ENCODE measurements at places on chromosomes 7 and 10. TPM values are rescaled to one million over a fixed set of nuclear protein-coding genes. Genes with fewer than 3 reads are reported as not detected.

Gene LLCFC1
- total RNA-seq = not detected

Gene HOXA4
- total RNA-seq = 0.74 TPM

Gene STYXL1
- total RNA-seq = 31.1 TPM

Gene KNDC1
- total RNA-seq = not detected

Gene GOT1
- total RNA-seq = 29.6 TPM

Gene RELN
- 7.9 TPM for total RNA-seq

Gene TMEM26
- 0.14 TPM for total RNA-seq

Gene RFC2
- 32.7 TPM for total RNA-seq

Gene NEUROG3
- not detected for total RNA-seq

DNA sequence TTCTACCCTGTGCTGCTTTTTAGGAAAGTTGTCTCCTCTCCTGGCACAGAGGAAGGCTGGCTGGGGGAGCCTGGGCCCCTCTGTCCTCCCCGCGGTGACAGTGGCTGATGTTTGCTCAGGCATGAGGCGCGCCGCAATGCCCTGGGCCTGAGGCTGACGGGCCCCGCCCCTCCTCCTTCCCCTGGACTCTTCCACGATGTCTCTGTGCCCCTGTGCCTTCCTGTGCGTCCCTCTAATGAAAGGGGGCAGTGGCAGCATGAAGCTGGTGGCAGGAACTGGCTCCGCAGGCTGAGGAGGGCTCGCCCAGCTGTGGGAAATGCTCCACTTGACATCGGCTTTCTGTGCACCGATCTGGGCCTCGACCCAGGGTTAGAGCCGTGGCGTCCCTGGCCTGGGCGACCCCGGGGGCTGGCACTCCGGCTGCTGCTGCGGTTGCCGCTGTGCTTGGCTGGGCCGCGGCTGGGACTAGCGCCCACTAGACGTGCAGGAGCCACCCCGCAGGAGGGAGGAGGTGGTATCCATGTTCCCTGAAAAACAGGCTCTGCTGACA lies 67.9 kb downstream of the ZNF680 start:
- DNase-seq = no peak

GRCh38 chr7:151843181-151843580 lies 33.7 kb downstream of the PRKAG2 start:
- DNase-seq = no peak

- DNase-seq = no peak
Measured at GRCh38 chr7:123637203-123637602, 18.5 kb upstream of the LMOD2 start.

DNA sequence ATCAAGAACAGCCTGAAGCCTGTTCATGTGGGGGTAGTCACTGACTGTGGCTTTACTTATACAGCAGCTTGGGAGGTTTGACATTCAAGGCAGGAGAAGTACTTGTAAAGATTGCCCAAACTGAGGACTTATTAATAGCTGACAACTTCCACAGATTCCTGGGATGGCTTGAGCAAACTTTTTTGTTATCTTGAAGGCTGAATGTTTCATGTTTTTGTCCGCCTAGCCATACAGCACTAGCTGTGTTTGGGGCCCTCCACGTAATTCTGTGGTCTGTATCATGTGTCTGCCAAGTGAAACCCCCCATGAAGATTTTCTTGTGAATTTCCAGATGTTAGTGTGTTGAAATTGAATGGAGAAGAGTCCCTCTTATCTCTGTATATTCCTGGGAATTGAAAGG lies 38.6 kb downstream of the FAS start:
- no peak for DNase-seq

- DNase-seq = no peak
Measured at GRCh38 chr7:157596471-157596870, 259.7 kb downstream of the DNAJB6 start.

- DNase-seq = no peak
Measured at GRCh38 chr10:93541402-93542357, 24.8 kb upstream of the FFAR4 start.

DNA sequence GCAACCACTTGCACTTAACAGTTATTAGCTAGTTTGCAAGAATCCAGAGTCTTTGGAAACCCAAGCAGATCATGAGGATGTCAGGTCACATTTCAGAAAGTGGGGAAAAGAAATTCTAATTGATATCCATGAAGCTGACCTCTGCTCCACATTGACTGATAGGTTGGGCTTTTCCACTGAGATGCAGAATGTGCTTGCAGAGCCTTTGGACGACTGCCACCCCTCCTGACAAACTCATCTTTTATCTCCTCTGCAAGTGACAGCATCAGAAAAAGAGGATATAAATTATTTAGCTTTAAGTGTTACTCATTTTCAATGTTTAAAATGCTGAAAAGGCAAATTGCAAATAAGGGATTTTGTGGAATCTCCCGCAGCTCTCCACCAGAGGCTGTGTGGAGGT lies 75.3 kb downstream of the C10orf90 start:
- no peak for DNase-seq

DNA sequence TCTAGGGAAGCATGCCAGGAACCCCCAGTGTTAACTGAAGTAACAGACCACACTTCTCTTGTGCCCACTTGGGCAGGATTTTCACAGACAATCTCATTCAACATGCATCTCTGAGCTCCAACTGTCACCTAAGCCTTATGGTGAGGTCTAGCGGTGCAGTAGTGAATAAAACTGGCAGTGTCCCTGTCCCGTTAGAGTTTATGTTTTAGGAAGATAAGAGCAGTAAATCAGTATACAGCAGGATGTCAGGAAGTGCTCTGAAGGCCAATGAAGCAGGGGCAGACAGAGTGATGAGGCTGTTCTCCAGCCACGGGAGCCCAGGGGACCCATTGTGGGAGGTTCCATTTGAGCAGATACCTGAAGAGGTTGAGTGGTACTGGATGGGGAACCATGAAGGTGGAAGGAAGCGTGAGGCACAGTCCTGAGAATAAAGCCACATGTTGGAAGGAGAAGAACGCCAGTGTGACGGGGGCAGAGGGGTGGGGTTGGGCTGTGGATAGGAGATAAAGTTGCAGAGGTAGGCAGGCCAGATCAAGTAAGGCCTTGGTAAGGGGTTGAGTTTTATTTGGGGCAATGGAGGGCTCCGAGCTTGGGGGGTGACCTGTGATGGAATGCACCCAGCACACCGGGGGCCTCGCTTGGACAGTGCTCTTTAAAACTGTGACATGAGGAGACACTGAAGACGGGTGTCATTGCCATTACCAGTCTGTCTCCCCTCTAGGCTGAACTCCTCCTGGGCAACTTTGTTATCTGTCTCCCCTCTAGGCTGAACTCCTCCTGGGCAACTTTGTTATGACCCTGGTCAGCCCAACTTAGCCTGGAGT lies 6.6 kb downstream of the GDF10 start:
- DNase-seq = no peak

GRCh38 chr7:144527051-144527471 lies 123.6 kb upstream of the NOBOX start:
- no peak for DNase-seq

DNA sequence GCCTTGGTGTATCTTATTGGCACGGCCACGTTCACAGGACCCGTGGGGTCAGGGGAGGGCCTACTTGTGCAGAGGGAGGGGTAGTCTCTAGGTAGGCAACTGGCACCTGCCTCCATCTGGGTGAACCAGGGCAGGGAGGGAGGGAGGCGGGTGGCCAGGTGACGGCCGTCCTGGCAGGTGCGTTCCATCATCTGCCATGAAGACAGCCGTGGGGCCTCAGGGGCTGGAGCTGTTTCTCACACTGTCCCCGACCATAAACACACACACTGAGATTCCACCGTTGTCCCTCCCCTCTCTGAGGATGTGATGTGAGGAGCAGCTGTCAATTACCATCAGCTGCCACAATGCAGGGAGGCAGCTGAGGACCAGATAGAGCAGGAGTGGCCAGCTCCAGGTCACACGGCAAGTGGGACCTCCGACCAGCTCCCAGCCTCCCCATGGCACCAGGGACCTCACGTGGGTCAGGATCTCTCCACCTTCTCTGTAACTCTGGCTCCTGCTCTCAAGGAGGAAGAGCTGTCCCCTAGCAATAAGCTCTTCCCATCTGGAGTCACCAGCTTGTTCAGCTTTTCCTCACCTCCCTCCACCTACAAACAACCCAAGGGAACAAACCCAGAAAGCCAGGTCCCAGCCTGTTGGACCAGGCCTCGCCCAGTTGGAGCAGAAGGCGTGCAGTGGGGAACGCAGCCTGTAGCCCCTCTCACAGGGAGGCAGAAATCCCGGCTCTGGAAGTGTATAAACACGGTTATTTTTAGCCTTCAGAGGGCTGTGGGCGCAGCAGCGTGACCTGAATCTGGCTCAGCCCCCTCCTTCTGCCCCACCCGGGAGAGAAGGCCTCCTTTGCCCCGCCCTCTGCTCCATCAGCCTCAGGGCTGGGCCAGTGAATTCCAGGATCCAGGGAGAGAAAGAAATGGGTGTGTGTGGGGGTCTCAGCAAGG lies 33.1 kb downstream of the ZMIZ1 start:
- DNase-seq = no peak

- DNase-seq = no peak
Measured at GRCh38 chr10:16819026-16819425, 1.8 kb upstream of the RSU1 start.

DNA sequence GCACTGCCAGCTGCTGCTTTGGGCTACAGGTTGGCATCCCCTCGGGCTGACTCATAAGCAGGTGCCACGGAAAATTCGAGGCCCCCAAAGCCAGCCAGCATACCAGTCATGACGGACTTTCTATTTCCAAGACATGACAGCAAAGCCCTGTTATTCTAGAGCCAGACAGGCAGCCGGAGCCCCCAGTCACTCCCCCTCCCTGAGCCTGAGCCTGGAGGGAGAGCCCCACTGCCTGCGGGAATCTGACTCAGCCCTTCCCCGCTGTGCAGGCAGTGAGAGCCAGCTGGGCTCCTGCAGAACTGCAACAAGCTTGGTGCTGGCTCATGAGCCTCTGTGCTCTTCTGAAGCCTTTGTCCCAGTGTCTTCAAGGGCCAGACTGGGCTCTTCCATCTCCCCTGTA lies 15.8 kb downstream of the BTBD16 start:
- no peak for DNase-seq

DNA sequence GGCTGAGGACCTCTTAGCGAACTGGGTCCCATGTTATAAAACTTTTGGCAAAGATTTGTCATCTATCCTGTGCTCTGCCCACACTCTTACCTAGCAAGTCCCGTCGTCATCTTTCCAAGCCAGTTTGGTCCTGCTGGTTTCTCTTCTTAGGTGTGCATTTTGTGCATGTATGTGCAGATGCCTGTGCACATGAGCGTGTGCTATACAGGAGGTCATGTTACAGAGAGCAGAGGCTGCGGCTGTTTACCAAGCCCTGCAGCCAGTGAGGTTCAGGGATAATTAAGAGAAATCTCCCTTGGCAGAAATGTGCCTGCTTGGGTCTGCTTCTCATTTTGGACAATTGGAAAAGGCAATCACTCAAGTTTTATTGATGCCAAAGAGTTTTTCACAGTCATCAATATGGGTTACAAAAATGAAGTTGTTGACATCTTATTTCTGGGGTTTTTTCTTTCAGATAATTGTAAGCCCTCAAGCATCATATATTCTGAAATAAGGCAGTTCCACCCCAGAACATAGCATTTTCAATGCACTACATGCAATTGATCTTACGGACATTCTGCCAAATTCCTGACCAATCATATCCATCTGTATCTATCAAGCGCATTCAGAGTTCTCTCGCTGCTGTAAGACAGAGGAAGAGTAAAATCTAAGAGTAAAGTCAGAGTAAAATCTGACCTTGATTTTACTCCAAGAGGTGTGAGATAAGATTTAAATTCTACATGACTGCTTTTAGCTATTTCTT lies 361.4 kb upstream of the ZNF32 start:
- no peak for DNase-seq

DNA sequence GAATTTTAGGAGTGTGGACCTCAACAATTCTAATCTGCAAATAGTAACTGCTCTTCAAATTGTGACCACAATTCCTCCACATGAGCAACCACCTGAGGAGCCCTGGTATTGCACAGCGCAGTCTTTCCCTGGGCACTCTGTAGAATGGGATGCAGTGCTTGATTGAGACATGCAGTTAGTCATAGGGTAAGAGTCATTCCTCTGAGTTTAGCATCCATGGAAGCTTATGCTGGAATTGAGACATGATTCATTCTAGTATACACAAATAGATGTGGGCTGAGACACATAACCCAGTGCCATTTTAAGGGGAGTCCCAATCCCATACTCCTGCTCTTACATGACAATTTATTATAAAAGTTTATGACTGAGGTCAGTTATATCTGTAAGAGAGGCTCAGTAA lies 582.3 kb upstream of the CNTNAP2 start:
- DNase-seq = no peak

GRCh38 chr7:103307503-103308231 lies 10.4 kb downstream of the PMPCB start:
- DNase-seq = no peak

- DNase-seq = no peak
Measured at GRCh38 chr7:2604608-2605174, 27.1 kb upstream of the TTYH3 start.

GRCh38 chr7:36262309-36263094 lies 109.4 kb downstream of the EEPD1 start:
- DNase-seq = no peak

DNA sequence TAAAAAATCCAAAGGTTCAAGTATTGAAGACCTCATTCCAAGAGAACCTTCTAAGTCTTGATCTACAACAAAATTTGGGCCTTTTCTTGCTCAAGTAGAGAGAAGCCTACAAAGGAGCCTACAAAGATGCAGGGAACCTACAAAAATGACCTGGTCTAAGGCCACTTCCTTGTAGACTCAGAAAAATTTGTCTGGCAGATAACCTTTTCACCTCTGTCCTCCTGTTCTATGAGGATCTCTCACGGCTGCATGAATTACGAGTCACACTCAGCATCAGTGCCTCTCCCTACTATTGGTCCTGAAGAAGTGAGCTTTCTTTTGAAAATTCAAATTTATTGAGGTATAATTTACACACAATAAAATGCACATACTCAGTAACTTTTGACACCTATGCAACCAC lies 29.3 kb downstream of the CCNJ start:
- peak; percentile 89 for DNase-seq

DNA sequence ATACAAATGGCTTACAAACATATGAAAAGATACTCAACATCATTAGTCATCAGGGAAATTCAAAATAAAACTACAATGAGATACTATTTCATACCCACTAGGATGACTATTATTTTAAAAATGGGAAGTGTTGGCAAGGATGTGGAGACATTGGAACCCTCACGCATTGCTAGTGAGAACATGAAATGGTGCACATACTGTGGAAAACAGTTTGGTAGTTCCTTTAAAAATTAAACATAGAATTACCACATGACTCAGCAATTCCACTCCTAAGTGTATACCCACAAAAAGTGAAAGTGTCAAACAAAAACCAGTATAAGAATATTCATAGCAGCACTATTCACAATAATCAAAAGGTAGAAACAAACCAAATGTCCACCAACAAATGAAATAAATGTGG lies 48.5 kb upstream of the SHTN1 start:
- DNase-seq = no peak

DNA sequence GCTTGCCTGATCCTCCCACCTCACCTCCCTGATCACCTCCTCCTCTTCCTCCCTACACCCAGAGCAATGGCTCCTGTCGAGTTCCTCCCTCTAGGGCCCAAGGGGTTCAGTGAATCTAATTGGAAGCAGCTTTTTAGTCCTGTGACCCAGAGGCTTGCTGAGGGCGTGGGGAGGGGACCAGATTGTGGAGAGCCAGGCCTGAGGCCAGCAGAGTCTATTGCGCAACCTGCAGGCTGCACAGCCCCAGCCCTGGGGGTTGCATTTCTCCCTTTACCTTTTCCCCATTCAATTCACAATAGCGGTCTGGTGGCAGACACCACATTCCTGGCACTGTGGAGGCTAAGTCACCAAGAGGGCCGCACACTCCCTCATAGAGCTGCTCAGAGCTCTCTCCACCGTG lies 32.5 kb downstream of the GHRHR start:
- DNase-seq = no peak

Data from pulmonary artery endothelial cell (primary cell).